ENCODE measurements at places on chromosomes 7 and 10.

- DNase-seq: peak; percentile 36
Measured at GRCh38 chr7:43792471-43793150, 34.1 kb downstream of the BLVRA start.

- no peak for DNase-seq
Measured at GRCh38 chr10:28411648-28412047, 108.8 kb upstream of the MPP7 start.

DNA sequence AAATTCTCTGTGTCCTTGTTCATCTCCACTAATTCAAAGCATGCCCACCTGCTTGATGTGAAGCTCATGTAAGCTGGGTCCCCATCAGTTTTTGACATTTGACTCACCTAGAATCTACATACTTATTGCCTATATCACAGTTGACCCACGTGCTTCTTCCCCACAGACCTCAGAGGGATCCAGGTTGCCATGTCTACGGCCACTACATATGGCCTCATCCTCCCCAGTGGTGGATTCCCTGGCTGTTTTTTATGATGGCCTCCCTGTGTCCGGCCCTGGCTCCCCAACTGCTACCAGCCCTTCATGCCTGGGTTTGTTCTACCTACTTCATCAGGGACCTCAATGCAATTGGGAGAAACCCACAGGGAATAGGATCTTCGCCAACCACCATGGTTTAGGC lies 187.4 kb upstream of the GDF10 start:
- DNase-seq: no peak

- DNase-seq: no peak
Measured at GRCh38 chr10:118562851-118563250, 32.6 kb downstream of the PRLHR start.

GRCh38 chr7:7181519-7182155 lies 707 bp upstream of the C1GALT1 start:
- DNase-seq: peak; percentile 61

DNA sequence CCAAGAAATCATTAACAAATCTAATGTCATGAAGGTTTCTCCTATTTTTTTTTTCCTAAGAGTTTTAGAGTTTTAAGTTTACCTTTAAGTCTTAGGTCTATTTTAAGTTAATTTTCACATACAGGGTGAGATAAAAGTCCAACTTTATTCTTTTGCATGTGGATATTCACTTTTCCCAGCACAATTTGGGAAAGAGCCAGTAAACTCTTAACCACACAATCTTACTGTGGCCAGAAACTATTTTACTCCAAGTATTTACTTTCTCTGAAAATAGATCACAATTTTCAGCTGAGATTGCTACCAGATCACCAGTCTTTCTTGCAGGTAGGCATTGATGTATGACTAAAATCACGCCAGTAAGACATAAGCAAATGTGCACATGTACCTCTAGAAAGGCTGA lies 728.5 kb downstream of the TNS3 start:
- DNase-seq: no peak

DNA sequence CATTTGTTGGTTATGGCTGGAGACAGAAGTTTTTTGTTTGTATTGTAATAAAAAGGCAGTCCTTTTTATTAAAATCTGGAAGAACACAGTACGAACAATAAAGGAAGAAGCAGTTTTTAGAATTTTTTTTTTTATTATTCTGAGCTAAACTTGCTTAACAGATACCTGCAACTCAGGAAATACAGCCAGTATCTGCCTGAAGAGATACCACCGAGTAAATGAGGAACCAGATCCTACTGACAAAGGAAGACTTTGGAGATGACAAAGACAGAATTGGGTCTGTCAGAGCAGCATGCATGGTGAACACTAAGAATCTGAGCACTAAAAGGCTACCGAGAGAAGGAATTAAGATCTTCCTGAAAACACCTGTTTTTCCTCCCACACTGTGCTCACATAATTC lies 1335.9 kb upstream of the SORCS1 start:
- DNase-seq: no peak

DNA sequence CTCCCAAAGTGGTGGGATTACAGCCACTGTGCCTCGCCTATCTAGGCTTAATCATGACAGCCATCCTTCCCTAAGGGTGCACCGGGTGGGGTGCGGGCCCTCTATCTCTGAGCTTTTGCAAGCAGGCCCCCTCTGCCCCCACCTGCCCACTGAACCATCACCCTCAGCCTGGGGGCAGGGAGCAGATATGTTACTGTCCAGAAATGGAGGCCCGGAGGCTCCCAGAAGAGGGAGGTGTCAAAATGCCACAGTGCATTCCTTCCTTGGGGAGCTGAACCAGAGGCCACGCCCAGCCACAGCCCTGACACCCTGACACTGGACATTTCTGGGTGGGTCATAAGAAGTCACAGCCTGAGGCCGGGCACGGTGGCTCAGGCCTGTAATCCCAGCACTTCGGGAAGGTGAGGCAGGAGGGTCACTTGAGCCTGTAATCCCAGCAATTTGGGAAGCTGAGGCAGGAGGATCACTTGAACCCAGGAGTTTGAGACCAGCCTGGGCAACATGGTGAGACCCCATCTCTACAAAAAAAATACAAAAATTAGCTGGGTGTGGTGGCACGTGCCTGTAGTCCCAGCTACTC lies 129.8 kb upstream of the TNRC18 start:
- DNase-seq: no peak

DNA sequence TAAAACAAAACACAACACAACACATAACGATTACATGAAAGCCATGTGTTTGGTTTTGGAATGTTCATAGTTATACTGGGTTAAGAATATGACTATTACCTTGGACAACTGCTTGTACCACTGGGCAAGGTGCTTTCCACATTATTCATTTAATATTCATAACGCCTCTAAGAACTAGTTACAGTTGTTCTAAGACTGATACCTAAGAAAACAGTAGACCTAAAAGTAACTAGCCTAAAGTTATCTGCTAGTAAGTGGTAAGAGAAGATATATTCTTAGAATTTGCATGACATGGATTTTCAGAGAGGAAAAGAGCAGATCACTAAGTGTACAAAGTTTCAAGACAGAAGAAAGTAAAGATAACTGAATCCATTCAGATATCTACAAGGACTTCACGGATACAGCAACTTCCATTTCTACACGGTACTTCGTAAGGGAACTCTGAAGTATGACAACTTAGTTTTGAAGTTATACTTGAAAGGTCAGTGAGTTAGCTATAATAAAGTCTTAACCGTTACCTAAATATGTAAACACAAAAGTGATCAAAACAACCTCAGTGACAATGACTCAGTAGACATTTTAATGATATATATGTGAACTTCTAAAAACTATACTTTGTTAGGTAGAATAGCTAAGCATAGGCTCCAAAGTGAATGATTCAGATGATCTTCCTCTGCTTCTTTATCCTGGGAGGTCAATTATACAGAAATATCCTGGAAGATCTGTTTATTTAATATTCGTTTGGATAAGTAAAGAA lies 65.1 kb downstream of the MINDY3 start:
- DNase-seq: no peak

- DNase-seq: peak; percentile 56
Measured at GRCh38 chr10:124092860-124093773, at the start of gene CHST15. CHST15 (minus strand) TSS chr10:124093598; CDS start chr10:124046212, 47,386 bp downstream.

DNA sequence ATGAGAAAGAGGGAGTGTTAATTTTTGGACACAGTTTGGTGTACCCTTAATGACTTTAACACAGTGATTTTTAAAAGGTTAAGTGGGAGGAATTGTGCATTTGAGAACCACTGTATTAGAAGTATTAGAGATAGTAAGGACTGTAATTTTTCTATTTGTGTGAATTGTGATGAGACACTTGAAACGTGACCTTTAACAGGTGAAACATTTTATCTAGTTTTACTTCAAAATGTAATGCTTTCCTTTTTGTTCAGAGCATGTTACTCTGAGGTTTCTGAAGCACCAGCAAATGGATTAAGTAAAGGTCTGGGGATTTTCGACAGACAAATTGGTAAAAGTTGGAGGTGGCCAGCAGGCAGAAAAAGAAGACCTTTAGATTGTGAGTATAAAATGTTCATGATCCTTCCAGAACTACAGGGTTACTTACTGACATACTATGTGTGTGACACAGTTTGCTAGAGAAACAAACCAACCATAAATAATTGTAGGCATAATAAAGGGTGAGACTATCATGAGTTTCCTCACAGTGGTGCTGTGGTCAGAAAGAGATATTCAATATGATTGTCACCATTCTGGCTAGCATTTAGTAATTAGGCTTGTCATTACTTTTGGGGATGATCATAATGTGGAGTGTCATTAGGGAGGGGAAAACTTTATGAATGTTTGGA lies 26.1 kb downstream of the LCOR start:
- DNase-seq: no peak

GRCh38 chr10:5441106-5441505 lies 28.7 kb downstream of the NET1 start:
- no peak for DNase-seq

- no peak for DNase-seq
Measured at GRCh38 chr10:46074196-46074946, 28.3 kb upstream of the MSMB start.

DNA sequence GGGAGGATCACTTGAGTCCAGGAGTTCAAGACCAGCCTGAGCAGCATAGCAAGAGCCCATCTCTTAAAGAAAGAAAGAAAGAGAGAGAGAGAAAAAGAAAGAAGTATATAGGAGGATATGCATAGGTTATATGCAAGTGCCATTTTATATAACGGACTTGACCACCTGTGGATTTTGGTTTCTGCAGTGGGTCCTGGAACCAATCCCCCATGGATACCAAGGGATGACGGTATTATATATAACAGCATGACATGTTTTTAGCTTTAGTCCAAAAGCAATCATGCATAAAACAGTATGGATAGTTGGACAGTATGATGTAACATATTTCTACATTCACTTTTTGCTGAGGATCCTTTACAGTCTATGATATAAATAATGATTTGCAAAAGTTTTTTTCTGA lies 45.3 kb downstream of the DLD start:
- no peak for DNase-seq

DNA sequence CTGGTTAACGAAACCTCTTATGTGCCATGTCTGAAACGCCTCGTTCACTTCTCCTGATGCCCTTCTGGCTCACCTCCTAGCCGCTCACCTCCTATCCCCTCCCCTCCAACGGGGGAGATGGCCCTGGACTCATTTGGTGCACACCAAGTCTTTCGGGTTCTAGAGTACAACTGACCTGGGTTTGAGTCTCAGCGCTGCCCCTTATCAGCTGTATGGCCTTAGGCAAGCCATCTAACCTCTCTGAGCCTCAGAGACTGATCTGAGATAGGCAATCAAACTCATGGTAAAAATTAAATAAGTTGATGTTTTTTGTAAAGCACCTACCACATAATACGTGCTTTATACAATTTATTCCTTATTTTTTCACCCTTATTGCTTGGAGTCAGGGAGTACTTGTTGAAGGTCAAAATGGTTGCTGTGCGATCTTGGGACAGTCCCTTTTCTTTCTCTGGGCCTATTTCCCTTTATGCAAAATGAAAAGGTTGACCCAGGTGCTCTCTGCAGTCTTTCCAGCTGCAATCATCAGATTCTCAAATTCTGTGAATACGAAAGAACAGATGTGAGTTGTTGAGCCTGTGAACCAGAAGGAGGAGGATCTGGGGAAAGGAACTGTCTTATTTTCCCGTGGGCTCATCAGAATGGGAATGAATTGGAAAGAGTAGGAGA lies 31.2 kb upstream of the PLEKHA1 start:
- DNase-seq: no peak

DNA sequence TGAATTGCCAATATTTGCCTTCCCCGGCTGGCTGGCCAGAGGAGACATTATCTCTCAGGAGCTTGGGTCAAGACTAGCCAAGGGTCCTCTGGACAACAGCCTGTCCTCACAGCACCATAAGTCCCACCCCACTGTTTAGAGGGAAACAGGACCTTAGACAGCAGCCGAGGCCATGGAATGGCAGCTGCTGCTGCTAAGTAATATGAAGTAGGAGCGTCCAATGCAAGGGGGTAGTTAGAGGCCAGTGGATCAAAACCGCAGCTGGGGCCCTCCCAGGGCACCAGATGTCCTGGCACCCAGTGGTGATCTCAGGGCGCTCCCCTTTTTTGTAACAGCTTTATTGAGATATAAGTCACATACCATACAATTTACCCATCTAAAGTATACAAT lies 12.9 kb upstream of the KCP start:
- no peak for DNase-seq

DNA sequence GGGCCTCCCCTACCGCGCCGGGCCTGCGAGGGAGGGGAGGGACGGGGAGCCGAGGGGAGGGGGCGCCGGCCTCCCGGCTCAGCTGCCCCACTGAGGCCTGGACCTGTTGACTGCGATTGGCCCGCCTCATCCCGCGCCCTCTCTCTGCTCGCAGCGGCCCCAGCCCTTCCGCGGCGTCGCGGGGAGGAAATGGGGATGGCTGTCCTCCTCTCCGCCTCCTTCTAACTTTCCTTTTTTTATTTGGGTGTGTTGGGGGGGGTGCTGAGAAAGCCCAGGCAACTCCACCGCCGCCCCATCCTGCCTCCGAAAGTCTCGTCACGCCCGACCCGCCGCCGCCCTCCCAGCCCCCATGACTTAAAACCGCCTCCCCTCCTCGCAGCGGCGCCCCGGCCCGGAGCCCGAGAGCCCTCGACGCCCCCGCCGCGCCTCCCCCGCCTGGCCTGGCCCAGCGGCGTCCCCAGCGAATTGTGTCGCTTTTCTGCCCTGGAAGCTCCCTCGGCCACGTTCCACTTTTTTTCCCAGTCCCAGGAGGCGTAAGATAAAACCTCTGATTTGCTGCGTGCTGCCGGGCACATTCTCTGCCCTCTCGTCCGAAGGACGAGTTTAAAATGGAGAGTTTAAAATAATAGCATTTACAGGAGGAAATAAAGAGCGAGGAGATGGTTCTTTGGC lies 842 bp upstream of the SKIDA1 start:
- DNase-seq: peak; percentile 80

GRCh38 chr10:182441-183201 lies 47.4 kb downstream of the ZMYND11 start:
- DNase-seq: no peak

GRCh38 chr10:101939008-101939648 lies 95.5 kb upstream of the KCNIP2 start:
- no peak for DNase-seq

DNA sequence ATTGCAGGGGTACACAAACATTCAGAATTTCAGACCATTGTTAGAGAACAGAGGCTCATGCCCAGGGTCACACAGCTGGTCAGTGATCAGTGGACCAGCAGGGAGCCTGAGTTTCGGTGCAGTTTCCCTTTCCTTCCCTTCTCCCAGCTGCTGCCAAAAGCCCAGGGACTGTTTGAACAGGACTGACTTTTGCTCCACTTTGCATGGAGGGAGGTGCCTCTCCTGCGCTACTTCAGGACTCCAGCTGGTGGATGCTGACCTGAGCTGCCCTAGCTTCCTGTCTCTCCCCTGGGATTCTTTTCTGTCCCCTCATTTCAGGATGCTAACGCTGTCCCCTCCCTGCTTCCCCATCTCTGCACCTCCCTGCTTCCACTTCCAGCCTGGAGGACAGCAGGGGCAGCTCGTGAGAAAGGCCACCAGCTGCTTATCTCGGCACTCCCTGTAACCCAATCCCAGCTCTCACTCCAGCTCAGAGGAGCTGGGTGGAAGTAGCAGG lies 14.5 kb downstream of the SH2D4B start:
- peak; percentile 25 for DNase-seq

- DNase-seq: peak; percentile 94
Measured at GRCh38 chr7:106660862-106661720, at the start of gene CCDC71L. CCDC71L (minus strand) TSS chr7:106661158; CDS start chr7:106660896, 262 bp downstream.

- DNase-seq: no peak
Measured at GRCh38 chr10:31475519-31475918, 156.5 kb downstream of the ZEB1 start.

Data from activated CD8-positive, alpha-beta memory T cell treated with anti-CD3 and anti-CD28 coated beads, Interleukin-2, amount 50 U/mL, for 48 hours (primary cell).